Suppressor macrophage (primary cell): ENCODE measurements at places on chromosomes 4 and X.
A peak's percentile ranks its signal among the peaks of the same experiment; 100 is the strongest.

GRCh38 chrX:54180403-54180802, 2.7 kb downstream of the FAM120C start:
- DNase-seq = no peak

DNA sequence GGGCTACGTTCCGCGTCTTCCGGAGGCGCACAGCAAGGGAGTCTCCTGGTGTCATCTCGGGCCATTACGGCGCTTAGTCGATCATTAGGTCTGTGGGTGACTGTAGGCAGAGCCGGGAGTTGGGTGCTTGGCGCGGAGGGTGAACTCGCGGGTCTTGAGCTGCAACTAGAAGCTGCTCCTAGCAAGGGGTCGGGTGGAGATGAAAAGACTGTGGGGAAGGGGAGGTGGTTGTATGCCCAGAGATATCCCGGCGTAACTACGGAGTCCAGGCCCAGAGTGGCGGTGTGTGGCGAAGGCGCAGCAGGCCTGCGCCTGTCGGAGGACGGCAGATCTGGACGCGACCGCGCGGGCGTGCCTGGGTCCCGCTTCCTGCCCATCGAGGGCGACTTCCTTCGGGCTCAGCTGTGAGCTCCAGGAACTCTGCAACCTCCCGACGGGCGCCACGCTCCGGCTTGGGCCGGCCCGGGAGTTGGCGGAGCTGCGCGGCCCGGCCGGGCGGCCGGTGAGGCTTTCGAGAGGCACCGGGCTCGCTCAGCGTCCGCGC, 2.7 kb upstream of the NKX3-2 start:
- DNase-seq = no peak

DNA sequence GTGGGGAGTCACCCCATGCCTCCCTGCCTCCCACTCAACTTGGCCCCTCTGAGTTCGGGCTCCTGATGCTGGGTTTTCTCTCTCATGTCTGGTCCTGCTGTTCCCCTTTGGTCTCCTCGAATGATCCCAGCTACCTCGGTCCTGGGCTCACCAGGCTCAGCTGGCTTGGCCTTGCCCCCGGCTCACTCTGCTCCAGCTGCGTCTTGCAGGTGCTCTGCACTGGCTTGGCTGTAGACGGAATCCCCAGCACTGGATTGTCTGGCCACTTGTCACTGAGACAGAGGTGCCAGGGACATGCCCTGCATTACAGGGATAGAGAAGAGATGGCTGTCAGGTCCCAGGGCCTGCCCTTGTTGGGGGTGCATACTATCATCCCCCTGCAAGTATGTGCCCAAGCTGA, 41.6 kb upstream of the NYX start:
- DNase-seq = no peak

DNA sequence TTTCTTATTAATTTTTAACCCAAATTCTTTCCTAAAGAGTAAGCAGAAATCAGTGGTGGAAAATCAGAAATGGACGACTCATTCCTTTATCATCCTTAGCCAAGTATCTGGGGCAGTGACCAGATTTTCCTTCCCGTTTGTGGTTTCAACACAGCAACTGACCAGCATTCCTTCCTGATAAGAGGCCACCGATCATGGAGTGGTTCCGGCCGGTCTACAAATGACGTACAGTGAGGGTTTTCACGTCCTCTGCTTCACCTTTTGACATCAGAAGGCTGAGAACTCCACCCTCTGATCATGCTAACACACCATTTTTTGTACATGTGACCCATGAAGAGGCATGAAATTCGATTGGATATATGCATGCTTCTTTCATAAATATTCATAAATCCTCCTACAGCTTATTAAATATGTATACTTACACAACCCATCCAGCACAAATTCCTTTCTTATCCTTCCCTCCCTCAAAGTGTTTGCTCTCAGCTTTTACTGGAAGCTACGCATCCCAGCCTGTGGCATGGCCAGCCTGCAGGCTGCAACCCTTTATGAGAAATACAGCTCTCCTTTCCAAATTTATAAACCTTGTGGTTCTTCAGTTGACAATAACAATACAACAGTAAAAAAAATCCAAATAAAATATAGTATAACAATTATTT, 173.0 kb upstream of the CASK start:
- no peak for DNase-seq

GRCh38 chr4:8268901-8269534, 536 bp upstream of the HTRA3 start:
- DNase-seq = no peak

DNA sequence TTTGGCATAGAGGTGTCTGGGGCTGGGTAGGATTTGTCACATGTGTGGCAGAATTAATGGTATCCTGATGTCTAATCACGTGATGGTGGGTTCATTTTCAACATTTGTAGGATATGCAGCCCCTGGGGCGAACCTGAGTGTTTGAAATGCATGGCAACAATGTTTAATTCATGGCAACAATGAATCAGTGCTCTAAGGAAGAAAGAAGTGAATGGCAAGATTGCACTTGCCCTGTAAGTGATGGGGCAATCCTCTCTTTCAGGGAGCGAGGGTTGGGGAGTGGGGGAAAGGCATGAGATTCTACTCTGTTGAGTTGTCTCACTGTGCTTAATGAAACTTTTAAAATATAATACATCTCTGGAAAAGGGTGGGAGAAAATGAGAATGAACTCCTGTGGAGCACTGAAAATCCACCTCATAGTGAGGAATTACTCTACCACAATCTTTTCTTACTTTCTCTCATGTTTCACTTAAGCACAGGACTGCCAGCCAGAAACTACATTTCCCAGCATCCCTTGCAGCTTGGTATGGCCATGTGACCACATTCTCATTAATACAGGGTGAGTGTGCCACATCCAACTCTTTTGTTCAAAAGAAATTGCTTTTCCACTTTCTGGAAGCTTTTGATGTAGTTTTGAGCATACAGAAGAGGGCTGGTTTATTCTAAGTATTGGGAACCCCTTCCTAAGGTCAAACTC, 64.0 kb upstream of the PGM2 start:
- DNase-seq = peak; percentile 56

- DNase-seq = no peak
Observed at GRCh38 chr4:65508168-65508567, 162.1 kb downstream of the EPHA5 start.

DNA sequence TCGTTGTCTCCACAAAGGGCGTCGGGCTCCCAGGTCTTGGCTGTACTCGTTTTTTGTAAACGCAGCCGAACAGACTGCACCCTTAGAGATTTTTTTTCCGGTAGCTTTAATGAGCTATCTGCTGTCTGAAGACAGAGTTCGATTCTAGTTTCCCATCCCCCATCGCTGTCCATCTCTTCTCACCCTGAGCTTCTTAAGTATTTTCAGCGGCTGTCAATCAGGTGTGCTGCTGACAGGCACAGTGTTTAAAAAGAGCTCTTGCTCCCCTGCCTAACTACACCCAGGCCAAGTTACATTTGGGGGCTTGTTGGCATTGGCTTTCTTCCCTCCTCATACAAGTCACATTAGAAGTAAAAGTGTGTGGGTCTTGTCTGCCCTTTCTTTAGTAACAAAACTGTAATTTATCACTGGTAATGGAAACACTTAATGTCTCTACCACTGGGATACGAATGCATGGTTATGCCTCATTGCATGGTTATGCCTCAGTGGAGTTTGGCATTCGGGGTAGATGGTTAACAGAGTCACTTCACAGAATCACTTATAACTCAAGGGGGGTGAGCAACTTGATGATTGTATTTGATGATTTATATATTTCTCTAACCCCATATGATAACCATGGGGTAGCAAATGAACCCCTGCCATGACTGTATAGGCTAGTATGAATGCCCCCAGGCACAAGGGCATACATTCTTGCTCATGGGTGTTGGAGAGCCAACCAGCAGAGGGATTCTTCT, 1.4 kb upstream of the ARHGAP6 start:
- no peak for DNase-seq
